Stimulated activated CD8-positive, alpha-beta memory T cell treated with anti-CD3 and anti-CD28 coated beads, Interleukin-7, amount 100 ng/mL, for 4 hours (primary cell): ENCODE measurements at places on chromosomes 6 and 20.

DNA sequence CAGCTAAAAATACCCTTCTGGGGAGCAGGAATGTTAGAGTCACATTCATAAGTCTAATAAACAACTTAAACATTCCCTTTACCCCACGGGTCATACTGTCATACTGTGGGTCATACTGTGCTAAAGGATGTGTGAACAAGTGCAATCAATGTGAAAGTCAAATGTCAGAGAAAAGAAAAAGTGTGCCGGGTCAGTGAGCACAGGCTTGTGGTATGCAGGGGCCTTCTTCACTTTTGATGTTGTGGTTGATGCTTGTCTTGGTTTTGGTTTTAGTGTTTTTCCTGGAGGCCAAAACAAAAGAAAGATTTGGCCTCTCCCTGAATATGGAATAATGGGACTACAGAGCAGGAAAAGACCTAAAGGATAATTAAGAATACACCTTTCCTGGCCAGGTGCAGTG lies 267.9 kb upstream of the PLN start:
- DNase-seq: no peak

- DNase-seq: no peak
These were observed 1.8 kb downstream of the FOXO3 start for GRCh38 chr6:108562503-108562993.

DNA sequence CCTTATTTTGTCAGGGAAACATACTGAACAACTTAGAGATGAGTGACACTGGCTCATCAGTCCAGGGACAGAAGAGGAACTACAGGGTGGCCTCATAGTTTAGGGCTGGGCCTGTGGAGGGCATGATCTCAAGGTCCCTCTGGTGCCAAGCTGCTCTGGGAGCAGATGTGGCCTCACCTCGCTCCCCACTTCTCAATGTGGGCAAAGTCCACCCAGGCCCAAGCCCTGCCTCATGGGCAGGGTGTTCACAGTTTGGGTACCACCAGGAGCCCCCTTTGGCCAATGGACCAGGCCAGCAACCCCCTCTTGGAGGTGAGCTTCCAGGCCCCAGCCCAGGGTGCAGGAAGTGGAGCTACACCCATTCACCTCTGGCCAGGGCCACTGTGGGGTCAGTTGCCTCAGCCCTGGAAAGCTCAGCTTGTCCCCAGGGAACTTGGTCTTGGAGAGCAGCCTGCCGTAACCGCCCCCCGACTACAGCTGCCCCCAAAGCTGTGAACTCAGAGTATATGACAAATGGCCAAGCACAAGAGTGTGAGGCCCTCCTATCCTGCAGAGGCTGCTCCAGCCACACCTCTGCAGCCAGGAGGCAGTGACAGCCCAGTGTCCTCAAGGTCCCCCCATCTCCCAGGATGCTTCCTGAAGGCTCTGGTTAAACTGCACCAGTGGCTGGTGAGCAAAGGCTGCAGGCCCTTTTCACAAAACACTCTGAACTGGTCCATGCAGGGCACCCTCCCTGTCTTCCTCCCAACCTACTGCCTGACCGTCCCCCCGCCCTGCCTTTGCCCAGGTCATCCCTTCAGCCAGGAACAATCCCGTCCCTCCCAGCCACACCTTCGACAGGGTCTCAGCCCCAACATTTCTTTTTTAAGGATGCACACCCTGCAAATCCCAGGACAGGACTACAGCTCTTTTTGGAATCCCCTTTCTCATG lies 3.6 kb downstream of the ADISSP start:
- DNase-seq: no peak

GRCh38 chr6:14977747-14978382 lies 268.0 kb upstream of the JARID2 start:
- no peak for DNase-seq

- no peak for DNase-seq
These were observed 6.5 kb upstream of the SCRT2 start for GRCh38 chr20:682123-682522.

- no peak for DNase-seq
These were observed 646.5 kb upstream of the NOX3 start for GRCh38 chr6:156102129-156102528.

GRCh38 chr20:59001449-59002171 lies 5.4 kb downstream of the CTSZ start:
- no peak for DNase-seq

DNA sequence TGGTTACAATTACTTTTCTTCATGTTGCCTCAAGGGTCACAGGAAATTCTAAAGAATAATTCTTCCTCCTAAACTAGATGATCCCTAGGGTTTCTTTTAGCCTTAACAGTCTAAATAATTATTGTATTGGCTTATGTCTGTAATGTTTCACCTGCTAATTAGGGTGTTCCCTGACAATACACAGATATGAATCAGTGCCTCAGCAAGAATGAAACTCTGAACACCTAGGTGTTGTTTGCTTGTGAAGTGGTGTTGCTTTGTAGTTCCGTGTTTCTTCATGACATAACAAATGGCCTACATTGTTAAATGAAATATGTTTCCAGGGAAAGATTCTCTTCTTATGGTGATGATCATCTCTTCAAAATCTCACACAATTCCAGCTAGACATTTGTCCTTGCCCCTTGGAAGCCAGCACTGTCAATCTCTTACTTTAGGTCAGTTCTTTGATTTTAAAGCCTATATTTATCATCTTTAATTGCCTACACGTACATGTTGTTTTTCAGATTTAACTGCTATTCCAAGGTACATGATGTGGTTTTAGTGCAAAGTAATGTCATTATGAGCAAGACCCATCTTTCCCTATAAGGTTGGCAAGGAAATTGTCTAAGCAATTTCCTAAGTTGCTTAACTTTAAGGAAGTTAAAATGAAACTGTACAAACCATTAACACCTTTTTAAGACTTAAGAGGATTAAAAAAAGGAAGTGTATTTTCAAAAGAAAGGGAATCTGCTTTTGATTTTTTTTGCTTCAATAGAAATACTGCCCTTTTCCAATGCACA lies 111.9 kb downstream of the TBC1D7 start:
- DNase-seq: no peak

- DNase-seq: no peak
These were observed 91.9 kb downstream of the PLCB4 start for GRCh38 chr20:9160757-9161156.

DNA sequence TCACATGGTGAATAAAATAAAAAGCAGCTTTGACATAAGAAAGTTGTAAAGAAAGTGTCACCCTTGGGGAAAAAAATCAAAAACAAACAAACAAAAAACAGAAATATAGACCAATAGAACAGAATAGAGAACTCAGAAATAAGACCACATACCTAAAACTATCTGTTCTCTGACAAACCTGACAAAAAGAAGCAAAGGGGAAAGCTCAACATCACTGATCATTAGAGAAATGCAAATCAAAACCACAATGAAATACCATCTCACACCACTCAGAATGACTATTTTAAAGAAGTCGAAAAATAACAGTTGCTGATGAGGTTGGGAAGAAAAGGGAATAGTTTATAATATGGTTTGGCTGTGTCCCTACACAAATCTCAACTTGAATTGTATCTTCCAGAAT lies 159.1 kb downstream of the TINAG start:
- no peak for DNase-seq

GRCh38 chr6:46850792-46851191 lies 57.6 kb downstream of the MEP1A start:
- no peak for DNase-seq

DNA sequence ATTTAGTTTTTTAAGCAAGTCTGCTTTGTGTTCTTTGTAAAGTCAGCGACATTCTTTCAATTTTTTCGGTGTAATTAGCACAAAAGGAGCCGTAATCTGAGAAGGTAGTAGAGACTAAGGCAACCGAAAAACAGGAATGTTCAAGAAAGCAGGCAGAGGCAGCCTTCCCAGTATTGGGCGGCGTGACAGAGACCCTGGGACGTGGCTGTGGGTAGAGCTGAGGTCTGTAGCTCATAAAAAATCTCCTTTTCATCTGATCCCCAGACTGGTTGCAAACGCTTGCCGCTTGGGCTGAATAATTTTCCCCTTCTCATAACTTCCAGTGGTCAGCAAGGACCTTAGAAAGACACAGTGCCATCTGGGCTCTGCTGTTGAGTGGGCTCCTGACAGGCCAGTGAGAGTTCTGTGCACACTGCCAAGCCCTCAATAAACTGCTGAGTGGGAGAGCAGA lies 30.8 kb downstream of the GNAS start:
- DNase-seq: no peak

- DNase-seq: no peak
These were observed 24.1 kb downstream of the ALDH8A1 start for GRCh38 chr6:134925800-134926199.

GRCh38 chr6:14699803-14700601 lies 545.9 kb upstream of the JARID2 start:
- no peak for DNase-seq

GRCh38 chr6:38015341-38015740 lies 195.8 kb downstream of the ZFAND3 start:
- no peak for DNase-seq

GRCh38 chr6:30543821-30544220 lies 12.5 kb downstream of the GNL1 start:
- DNase-seq: no peak

DNA sequence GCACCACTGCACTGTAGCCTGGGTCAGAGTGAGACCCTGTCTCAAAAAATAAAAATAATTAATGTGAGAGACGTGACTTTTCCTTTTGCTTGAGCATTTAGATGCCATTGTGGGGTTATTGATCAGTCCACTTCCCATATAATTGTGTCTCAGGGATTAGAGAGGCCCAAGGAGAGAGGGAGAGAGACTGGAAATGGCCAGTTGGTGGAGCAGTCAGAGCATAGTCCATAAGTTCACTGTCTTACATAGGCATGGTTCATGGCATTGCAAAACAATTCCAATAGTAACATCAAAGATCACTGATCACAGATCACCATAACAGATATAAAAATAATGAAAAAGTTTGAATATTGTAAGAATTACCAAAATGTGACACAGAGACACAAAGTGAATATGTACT lies 15.2 kb upstream of the SDHAF4 start:
- DNase-seq: no peak

- no peak for DNase-seq
These were observed 163.2 kb downstream of the RALGAPA2 start for GRCh38 chr20:20549267-20549612.

DNA sequence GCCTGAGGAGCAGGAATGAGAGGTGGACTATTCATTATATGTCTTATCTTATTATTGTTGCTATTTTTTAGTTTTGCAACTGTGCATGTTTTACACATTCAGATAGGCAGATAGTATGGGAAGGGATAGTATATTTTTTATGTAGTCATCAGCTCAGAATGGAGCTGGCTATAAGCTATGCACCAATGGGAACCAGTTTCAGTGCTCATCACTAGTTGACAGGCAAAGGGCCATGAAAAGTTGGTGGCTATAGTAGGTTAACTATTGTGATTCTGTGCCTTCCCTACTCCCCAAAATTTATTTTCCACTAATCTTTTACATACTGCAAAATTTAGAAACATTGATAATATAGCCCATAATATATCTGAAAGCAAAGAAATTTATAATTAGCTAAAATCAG lies 5.3 kb upstream of the UBD start:
- DNase-seq: no peak

GRCh38 chr6:137588472-137588871 lies 94.3 kb upstream of the OLIG3 start:
- DNase-seq: no peak

DNA sequence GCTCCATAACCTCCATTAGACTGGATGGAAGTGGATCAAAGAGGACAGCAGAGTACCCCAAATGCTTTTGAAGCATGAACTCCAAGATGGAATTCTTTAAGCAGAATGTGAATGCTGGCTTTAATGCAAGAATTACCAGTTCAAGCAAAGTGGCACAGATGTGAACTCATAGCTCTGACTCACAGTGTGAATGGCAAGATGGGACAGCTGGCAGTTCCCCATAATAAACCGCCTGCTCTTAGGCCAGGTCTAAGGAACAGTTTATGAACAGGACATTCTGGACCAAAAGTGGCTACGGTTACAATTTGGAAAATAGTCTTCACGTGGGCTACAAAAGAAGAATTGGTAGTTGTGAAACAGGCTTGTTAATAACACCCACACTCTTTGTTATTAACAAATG lies 76.5 kb downstream of the SPTLC3 start:
- DNase-seq: no peak

GRCh38 chr6:28648878-28649375 lies 123.2 kb downstream of the GPX5 start:
- DNase-seq: no peak

DNA sequence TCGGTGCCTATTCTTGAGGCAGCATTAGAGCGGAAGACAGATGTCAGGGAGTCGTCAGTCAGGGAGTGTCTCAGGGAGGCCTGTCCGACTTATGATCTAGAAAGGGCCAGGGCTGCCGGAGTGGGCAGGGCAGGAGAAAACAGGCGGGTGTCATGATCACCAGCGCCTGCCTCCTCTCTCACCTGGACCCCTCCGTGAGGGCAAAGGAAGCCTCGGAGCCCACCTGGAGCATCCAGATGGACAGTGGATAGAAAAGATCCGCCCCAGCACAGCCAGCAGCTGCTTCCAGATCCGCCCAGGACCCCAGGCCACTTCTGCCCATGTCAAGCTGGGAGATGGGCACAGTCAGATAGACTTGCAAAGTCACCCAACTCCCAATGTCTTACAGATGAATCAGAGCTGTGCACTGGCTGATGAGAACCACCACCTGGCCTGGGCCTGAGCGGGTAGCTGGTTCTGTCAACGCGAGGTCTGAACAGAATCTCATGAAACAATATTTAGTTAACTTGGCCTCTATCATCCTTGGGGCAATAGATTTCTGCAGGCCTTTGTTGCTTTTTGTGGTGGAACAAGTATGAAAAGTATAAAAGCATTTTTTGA lies 22.2 kb downstream of the PSMG4 start:
- no peak for DNase-seq

GRCh38 chr6:145643760-145644159 lies 91.6 kb downstream of the EPM2A start:
- DNase-seq: no peak

- no peak for DNase-seq
These were observed 4.4 kb downstream of the TFAP2A start for GRCh38 chr6:10410207-10411050.

DNA sequence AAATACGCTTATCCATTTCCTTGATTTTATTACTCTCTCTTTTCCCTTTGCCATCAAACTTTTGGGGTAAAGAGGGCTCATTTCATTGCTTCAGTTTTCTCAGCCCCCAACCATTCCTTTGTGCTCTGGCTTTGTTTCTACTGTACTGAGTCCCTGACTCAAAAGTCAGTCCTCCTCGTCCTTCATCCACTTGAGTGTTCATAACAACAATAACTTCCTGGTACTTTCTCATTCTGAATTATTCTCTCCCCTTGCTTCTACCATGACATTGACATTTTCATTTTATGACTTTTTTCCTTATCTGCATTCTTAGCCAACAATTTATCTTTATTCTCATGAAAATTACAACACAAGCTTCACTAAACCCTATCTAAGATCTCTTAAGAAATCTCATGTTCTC lies 911 bp downstream of the ENPP3 start:
- no peak for DNase-seq

DNA sequence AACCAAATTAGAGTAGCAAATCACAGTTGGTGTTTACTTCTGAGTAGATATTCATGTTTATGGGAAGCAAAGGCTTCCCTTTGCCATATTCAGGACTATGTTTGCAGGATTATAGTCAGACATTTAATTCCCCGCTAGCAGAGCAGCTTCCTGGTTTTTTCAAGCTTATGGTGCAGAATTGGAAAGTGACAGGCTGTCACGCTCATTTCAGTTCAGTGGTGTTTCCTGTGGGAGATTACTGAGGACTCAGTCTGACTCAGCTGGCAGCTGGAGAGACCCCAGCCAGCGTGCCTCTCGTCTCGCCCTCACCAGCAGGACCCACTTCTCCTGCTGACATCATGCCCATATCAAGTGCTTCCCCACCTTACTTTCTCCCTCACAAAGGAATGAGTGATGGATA lies 85.1 kb downstream of the LYRM2 start:
- DNase-seq: no peak
